Cortex of kidney (tissue), 1 donor: ENCODE measurements at places on chromosomes 11 and 22.

- no peak for DNase-seq
These were observed 56.3 kb upstream of the YPEL1 start for GRCh38 chr22:21791635-21792625.

DNA sequence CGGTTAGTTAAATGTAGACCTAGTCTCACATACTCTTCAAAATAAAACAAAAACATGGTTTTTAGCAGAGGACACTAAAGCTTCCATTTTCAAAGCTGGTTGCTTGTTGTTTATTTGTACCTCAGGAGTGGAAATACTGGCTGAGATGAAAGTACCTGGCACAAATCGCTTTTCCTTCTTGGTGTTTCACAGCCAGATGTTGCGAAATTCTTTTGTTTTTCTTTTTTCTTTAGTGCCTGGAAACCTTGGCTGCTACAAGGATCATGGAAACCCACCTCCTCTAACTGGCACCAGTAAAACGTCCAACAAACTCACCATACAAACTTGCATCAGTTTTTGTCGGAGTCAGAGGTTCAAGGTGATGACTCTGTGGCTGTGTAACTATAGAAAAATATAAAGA is 48.3 kb downstream of the KREMEN1 start:
- no peak for DNase-seq

- DNase-seq, result no peak
These were observed 17.6 kb downstream of the STARD10 start for GRCh38 chr11:72776117-72776843.

DNA sequence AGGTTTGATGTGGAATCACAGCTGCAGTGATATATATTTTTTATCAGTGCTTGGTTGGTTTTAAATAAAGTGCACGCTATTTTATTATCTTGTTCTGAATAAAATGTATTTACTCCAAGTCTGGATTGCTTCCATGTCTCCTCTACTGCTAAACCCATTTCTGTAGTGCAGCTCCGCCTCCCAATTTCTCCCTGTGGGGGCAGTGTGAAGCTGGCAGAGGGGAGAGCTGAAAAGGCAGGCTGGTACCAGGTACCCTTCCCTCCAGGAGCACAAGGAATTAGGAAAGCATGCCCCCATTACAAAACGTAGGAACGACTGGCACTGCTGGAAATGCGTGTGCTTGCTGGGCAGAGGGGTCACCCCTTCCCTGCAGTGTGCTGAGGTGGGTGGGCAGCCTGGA is 934 bp upstream of the TMEM132A start:
- DNase-seq, result no peak

DNA sequence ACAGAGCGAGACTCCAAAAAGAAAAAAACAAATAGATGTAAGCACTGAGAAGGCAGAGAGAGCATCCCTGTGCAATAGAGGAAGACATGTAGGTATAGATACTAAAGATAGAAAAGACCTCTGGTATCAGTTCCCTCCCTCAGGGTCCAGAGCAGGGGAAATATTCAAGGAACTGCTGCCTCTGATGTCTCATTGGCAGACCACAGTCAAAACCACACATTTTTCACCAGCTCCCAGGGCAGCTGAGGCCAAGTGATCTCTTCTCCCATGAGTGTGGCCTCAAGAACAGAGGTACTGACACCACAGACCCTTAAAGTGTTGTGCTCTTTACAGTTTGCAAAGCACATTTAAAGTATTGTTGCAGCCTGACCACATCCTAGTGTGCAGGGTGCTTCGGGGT is 288.5 kb downstream of the NTM start:
- no peak for DNase-seq

DNA sequence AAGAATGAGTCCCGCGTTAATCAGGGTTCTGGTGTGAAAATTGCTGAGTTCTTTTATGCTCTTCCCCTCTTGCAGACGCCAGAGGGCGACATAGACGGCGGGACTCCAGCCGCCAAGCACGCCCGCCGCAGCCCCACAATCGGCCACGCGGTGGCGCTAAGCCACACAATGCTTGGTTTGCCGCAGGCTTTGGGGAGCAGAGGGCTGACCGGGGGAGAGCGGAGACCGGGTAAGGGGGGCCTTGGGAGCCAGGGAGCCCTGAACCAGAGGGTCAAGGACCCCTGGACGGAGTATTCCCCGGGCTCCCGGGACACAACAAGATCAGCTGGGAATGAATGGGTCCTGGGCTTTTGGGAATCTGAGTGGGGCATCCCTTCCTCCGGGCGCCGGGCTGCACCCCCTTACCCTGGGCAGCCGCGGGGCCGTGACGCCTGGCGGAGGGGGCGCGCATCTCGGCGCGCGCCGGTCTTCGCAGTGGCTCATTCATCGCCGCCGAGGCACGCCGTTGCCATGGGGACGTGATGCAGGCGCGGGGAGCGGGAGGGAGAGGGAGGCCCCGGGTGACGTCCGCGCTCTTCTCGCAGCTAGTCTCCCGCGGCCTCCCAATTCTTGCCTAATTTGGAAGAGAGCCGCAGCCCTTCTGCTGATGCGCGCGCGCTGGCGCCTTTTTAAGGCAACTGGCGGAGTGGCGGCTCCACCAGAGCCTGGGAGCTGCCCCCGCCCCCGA is 12.2 kb upstream of the NPAS4 start:
- DNase-seq, result no peak

DNA sequence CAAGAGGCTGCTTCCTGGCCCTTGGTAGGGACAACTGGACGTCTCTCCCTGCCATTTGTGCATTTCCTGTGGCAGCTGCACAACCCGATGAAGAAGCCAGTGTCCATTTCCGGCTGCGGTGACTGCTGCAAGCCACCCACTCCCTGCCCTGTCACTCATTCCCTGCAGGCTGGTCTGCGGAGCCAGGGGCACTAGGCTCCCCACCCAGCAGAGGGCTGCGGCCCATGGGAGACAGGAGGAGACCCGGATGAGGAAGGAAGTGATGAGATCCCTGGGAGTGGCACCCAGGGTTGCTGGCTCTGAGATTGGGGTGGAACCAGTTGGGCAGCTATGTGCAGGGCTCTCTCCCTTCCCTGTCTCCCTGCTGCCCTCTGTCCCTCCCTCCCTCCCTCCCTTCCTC is 10.0 kb upstream of the MYRF start:
- no peak for DNase-seq

DNA sequence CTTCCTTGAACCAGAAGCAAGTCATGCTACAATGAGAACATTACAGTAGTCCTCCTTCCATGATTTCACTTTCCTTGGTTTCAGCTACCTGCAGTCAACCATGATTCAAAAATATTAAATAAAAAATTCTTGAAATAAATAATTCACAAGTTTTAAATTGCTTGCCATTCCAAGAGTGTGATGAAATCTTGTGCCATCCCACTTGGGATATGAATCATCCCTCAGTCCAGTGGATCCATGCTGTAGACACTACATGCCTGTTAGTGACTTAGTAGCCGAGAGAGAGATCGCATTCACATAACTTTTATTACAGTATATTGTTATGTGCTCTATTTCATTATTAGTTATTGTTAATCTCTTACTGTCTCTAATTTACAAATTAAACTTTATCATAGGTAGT is 6.0 kb downstream of the HOATZ start:
- no peak for DNase-seq

GRCh38 chr11:128502726-128503125 is 84.6 kb downstream of the ETS1 start:
- DNase-seq, result no peak

GRCh38 chr11:92931746-92932422 is 37.6 kb upstream of the MTNR1B start:
- DNase-seq, result no peak

- no peak for DNase-seq
These were observed 5.5 kb downstream of the HRAS start for GRCh38 chr11:529728-530411.

- no peak for DNase-seq
These were observed 74.2 kb upstream of the ZBED5 start for GRCh38 chr11:10931761-10932670.
